Upper lobe of left lung (tissue), 6 donors: ENCODE measurements at places on chromosomes 12 and 14. TPM values are rescaled to one million over a fixed set of nuclear protein-coding genes. Genes with fewer than 3 reads are reported as not detected.

Gene SERPINA9
- not detected for total RNA-seq

Gene BDKRB2
- total RNA-seq: 4.0 TPM

Gene ESPL1
- total RNA-seq: 5.3 TPM

Gene WNT5B
- total RNA-seq: not detected

Gene MTHFD1
- total RNA-seq: 59.8 TPM

Gene C12orf60
- 0.94 TPM for total RNA-seq

Gene OVCH1
- 1.9 TPM for total RNA-seq

Gene GPR162
- total RNA-seq: 13.3 TPM

Gene PLEKHG7
- total RNA-seq: 15.9 TPM

Gene MDM1
- 29.3 TPM for total RNA-seq

Gene KRT78
- total RNA-seq: not detected

Gene NAV3
- total RNA-seq: 24.1 TPM

- H3K27me3 ChIP-seq: no peaks in the 10 kb centered on the region
- no peak for DNase-seq
- no peaks in the 10 kb centered on the region for H3K36me3 ChIP-seq
- no peak overlapping the region for H3K27ac ChIP-seq
- H3K4me1 ChIP-seq: no peaks in the 10 kb centered on the region
These were observed 107.1 kb downstream of the LIN7A start for GRCh38 chr12:80830533-80831088.

GRCh38 chr12:93804392-93805179 lies 127.4 kb downstream of the CRADD start:
- H3K27ac ChIP-seq: peak overlapping the region; percentile 23
- H3K4me1 ChIP-seq: peaks cover 9% of the 10 kb centered on the region
- no peak overlapping the region for H3K4me3 ChIP-seq
- H3K36me3 ChIP-seq: no peaks in the 10 kb centered on the region
- no peaks in the 10 kb centered on the region for H3K27me3 ChIP-seq
- DNase-seq: no peak

- peak overlapping the region; percentile 47 for H3K4me3 ChIP-seq
- peak; percentile 61 for DNase-seq
- H3K36me3 ChIP-seq: peaks cover 4% of the 10 kb centered on the region
- peaks cover 31% of the 10 kb centered on the region for H3K4me1 ChIP-seq
These were observed 2.7 kb upstream of the TSPAN31 start for GRCh38 chr12:57741844-57742738.

- H3K4me1 ChIP-seq: peaks cover 29% of the 10 kb centered on the region
- H3K4me3 ChIP-seq: no peak overlapping the region
- peaks cover 40% of the 10 kb centered on the region for H3K36me3 ChIP-seq
- DNase-seq: no peak
These were observed 63.9 kb downstream of the DCAF5 start for GRCh38 chr14:69089046-69089445.

DNA sequence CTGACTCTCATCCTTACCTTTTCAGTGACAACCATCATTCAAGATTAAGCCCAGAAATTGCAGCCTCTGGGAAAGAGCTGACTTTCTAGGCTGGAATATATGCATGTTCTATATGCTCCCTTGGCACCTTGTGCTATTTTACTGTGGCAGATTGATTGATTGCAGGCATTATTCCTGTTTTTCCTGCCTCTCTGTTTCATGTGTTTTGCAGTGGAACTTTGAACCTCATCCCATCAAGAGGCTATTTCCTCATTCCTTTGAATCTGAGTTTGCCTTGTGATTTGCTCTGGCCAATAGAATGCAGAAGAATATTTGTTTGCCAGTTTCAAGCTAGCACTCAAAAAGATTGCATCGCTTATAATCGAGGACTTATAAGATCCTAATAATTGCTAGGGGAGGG lies 174.8 kb upstream of the DCN start:
- H3K4me1 ChIP-seq: peaks cover 2% of the 10 kb centered on the region
- H3K36me3 ChIP-seq: no peaks in the 10 kb centered on the region
- H3K27me3 ChIP-seq: no peaks in the 10 kb centered on the region
- no peak for DNase-seq
- H3K27ac ChIP-seq: no peak overlapping the region
- no peak overlapping the region for H3K4me3 ChIP-seq

DNA sequence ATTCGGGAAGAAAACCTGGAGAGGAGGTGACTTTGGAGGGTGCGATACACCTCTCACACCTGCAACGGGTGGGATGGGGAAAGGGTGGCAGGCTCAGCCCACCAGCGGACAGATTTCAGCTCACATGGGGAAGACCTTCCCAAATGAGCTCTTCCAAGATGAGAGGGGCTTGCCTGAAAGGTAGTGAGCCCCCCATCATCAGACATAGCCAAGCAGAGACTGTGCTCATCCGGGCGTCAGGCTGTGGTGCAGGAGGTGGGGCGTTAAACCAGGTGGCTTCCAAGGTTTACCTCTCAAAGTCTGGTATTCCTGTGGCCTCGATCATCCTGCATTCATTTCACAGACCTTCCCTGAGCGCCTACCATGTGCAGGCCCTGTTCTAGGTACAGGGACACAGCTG lies 105.4 kb upstream of the FKBP4 start:
- no peak overlapping the region for H3K27ac ChIP-seq
- H3K4me1 ChIP-seq: peaks cover 12% of the 10 kb centered on the region
- no peak overlapping the region for H3K4me3 ChIP-seq
- H3K36me3 ChIP-seq: no peaks in the 10 kb centered on the region

- peaks cover 17% of the 10 kb centered on the region for H3K4me1 ChIP-seq
- H3K36me3 ChIP-seq: peaks cover 7% of the 10 kb centered on the region
- no peak overlapping the region for H3K4me3 ChIP-seq
- no peaks in the 10 kb centered on the region for H3K27me3 ChIP-seq
- no peak overlapping the region for H3K27ac ChIP-seq
These were observed 53.3 kb downstream of the WDR20 start for GRCh38 chr14:102192840-102193502.

GRCh38 chr12:103832048-103832997 lies 8.7 kb downstream of the NT5DC3 start:
- no peaks in the 10 kb centered on the region for H3K4me1 ChIP-seq
- H3K4me3 ChIP-seq: no peak overlapping the region
- H3K27me3 ChIP-seq: no peaks in the 10 kb centered on the region
- no peak overlapping the region for H3K27ac ChIP-seq
- DNase-seq: no peak

- H3K36me3 ChIP-seq: no peaks in the 10 kb centered on the region
- H3K4me1 ChIP-seq: no peaks in the 10 kb centered on the region
- no peak overlapping the region for H3K27ac ChIP-seq
- no peak for DNase-seq
These were observed 14.3 kb downstream of the CFL2 start for GRCh38 chr14:34699873-34700621.

GRCh38 chr14:54344445-54344844 lies 52.4 kb upstream of the CDKN3 start:
- no peaks in the 10 kb centered on the region for H3K36me3 ChIP-seq
- H3K4me1 ChIP-seq: no peaks in the 10 kb centered on the region
- no peaks in the 10 kb centered on the region for H3K27me3 ChIP-seq
- H3K4me3 ChIP-seq: no peak overlapping the region
- DNase-seq: no peak

GRCh38 chr14:64410084-64410774 lies 22.1 kb downstream of the MTHFD1 start:
- H3K27me3 ChIP-seq: no peaks in the 10 kb centered on the region
- H3K27ac ChIP-seq: no peak overlapping the region
- no peak overlapping the region for H3K4me3 ChIP-seq
- H3K36me3 ChIP-seq: no peaks in the 10 kb centered on the region
- H3K4me1 ChIP-seq: no peaks in the 10 kb centered on the region

- H3K27ac ChIP-seq: no peak overlapping the region
- no peak for DNase-seq
- H3K4me1 ChIP-seq: peaks cover 13% of the 10 kb centered on the region
- H3K36me3 ChIP-seq: no peaks in the 10 kb centered on the region
These were observed 10.8 kb upstream of the GYS2 start for GRCh38 chr12:21615431-21615830.

DNA sequence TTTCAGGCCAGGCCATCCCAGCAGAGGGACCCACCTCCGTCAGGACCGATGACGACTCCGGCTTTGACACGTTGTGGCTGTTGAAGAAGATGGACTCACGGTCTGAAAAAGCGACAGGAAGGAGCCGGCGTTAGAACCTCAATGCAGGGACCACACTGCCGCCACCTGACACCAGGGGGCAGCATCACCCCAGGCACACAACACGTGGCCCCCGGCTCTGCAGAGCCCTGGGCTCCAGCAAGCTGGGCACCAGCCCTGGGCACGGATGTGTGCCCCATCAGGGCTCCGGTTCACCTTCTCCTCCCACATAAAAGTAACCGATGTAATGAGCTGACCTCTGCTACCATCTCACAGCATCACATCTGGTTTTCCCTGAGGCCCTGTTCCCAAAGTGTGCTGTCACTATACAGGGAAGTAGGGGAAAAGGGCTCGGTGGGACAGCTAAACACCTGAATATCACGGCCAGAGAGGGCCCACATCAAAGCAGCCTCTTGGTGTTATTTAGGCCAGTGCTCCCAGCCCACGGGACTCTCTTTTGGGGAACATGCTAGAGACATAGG lies 29.0 kb downstream of the CHGA start:
- H3K4me3 ChIP-seq: no peak overlapping the region
- DNase-seq: peak; percentile 93
- no peaks in the 10 kb centered on the region for H3K27me3 ChIP-seq
- H3K36me3 ChIP-seq: peaks cover 56% of the 10 kb centered on the region
- H3K4me1 ChIP-seq: no peaks in the 10 kb centered on the region
